ENCODE measurements at places on chromosomes 11 and 22. TPM values are rescaled to one million over a fixed set of nuclear protein-coding genes. Genes with fewer than 3 reads are reported as not detected.

Gene TNNT3
- total RNA-seq = 12.1 TPM

Gene TCF20
- 23.7 TPM for total RNA-seq

Gene SELENOO
- total RNA-seq = 27.9 TPM

Gene MMP12
- total RNA-seq = not detected

Gene GAB4
- total RNA-seq = not detected

Gene MIOX
- not detected for total RNA-seq

Gene BIRC3
- 0.72 TPM for total RNA-seq
